ENCODE measurements at places on chromosomes 1 and 21.

- no peak for DNase-seq
Observed at GRCh38 chr1:165927169-165927568, 99.8 kb downstream of the UCK2 start.

DNA sequence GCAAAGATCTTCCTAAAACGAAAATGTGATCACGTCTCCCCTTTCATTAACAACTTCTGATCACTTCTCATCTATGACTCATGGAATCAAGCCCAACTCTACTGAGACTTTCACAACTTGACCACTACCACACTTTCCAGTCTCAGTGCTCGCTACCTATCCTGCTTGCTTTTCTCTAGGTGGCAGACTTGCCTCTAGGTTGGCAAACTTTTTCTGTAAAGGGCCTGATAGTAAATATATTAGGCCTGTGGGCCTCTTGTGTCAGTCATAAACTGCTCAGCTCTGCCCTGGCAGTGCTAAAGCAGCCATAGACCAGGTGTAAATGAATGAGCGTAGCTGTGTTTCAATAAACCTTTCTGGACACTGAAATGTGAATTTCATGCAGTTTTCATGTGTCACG, 21.5 kb upstream of the HMGB4 start:
- DNase-seq, result no peak

GRCh38 chr21:33230545-33231324, 997 bp downstream of the IFNAR2 start:
- peak; percentile 64 for DNase-seq

DNA sequence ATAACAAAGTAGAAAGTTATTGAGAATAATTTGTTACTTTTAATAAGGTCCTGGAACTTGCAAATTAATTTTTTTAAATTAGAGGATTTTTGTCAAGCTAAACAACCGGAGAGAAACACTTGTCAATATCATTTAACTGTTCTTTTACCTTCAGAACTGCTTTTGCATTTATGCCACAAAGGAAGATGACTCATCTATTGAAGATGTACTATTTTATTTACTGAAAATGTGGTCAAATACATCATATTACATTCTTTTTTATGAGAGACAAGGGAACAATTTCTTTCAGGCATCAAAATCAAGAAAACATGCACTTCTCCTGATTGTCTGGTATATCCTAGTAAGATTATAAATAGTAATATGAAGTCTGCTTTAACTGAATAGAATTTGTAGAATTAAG, 558.2 kb upstream of the PRMT6 start:
- no peak for DNase-seq

DNA sequence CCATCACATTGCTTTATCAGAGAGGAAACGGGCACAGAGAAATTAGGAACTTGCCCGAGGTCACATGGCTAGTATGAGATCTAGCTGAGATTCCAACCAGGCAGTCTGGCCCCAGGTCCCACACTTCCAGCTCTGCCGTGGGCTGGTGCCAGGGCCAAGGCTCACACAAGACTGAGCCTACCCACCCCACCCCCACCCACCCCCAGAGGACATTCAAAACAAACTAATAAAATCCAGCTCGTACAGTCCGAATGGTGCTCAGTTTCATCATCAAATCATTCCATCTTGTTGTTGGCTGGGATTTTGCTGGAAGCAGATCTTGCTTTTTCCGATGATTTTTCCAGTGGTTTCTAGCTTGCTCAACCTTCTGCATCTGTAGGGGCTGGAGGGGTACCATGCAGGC, 27.9 kb downstream of the MATN1 start:
- no peak for DNase-seq

- no peak for DNase-seq
Observed at GRCh38 chr21:46117586-46118315, 19.8 kb downstream of the COL6A2 start.

DNA sequence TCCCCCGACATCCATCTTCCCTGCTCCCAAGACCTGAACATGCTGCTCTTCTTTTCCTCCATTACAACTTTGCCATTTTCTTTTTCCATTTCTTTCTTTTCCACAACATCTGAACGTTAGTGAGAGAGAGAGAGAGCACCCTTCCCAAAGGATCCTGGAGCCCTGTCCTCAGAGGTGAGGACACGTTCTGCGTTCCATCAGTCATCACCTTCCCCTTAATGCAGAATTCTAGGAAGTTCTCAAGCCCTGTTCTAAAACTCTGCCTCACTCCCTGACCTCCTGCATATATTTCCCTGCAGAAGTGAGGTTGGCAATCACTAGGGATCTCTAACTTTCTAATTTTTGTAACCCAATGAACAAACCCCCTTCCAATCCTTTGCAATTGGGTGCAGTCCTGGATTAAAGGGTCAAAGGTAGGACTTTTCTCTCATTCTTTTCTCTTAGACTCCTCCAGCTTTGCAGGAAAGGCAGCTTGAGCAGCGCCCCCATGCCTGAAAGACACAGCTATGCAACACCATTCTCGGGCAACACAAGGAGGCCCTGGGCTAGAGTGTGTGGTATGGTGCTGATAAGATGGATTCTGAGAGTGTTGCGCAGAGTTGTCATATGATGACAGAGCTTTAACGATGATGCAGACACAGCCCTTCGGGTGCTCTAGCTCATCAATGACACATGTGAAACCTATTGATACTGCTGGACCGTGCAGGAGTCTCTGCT, 59.2 kb upstream of the TNR start:
- no peak for DNase-seq

- no peak for DNase-seq
Observed at GRCh38 chr1:168520052-168520751, 23.6 kb downstream of the XCL2 start.

DNA sequence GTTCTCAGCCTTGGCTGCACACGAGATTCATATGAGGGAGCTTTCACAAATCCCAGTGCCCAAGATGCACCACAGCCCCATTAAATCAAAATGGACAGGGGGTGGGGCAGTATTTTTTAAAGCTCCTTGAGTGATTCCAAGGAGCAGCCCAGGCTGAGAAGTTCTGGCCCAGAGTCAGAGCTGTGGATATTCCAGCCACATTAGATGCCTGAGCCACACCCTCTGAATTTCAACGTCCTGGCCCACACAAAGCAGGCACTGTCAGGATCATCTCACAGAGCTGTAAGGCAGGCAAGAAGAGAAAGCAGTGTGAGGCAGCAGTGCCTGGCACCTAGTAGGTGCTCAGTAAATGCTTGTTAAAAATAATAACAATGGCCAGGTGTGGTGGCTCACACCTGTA, 37.4 kb downstream of the PAX7 start:
- DNase-seq, result no peak

GRCh38 chr1:107748531-107748930, 216.4 kb downstream of the VAV3 start:
- no peak for DNase-seq

- peak; percentile 11 for DNase-seq
Observed at GRCh38 chr1:76336931-76337371, 262.4 kb downstream of the ST6GALNAC3 start.

GRCh38 chr1:155989242-155990004, 11.1 kb upstream of the ARHGEF2 start:
- peak; percentile 81 for DNase-seq

DNA sequence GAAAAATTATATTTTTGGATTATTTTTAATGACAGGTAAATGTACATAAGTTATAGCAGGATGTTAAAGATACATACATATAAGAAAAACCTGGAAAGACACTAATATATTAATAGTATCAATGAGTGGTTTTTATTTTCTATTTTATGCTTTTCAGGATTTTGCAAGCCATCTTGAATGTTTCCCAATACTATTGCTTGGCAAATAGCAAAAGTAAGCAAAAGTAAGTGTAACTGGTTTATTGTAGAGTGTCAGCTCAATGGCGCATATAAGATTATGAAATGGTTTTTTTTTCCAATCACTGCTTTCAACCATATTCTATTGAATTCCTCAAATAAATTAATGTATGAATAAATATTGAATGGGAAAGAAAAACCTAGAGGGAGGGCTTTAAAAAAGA, 36.4 kb downstream of the ZNF684 start:
- DNase-seq, result no peak

DNA sequence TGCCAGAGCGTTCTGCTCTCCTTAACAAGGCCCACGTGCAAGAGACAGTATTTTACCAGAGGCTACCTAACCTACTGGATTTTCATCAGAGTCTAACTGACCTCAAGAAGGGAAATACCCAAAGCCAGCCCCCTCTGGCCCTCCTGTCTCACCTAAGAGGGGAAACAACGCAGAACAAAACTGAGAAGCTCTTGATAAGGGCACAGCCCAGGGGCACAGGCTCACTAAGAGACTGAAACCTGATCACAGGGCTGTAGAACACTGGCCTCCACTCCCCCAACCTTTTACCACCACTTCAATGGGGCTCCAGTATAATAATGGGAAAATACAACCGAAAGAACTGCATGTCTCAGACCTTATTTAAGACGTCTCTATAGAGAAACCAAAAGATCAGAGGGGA, 449.5 kb upstream of the CAMK1G start:
- DNase-seq, result no peak
